Mesenteric fat pad (tissue), 1 donor: ENCODE measurements at places on chromosomes 5 and 9. TPM values are rescaled to one million over a fixed set of nuclear protein-coding genes. Genes with fewer than 3 reads are reported as not detected.

Gene PHF24
- total RNA-seq: 0.39 TPM

Gene TCF7
- total RNA-seq: 3.9 TPM

Gene ENHO
- total RNA-seq: not detected

Gene PRSS3
- total RNA-seq: not detected

Gene SH2D3C
- total RNA-seq: 28.1 TPM

Gene GGTA1
- total RNA-seq: 6.0 TPM

Gene NIPAL4
- total RNA-seq: not detected

Gene CAPSL
- total RNA-seq: not detected

Gene SPATA24
- total RNA-seq: 2.0 TPM

Gene SPINK1
- 3.7 TPM for total RNA-seq

GRCh38 chr5:151155775-151156506 is 1.6 kb downstream of the ANXA6 start:
- DNase-seq: no peak

DNA sequence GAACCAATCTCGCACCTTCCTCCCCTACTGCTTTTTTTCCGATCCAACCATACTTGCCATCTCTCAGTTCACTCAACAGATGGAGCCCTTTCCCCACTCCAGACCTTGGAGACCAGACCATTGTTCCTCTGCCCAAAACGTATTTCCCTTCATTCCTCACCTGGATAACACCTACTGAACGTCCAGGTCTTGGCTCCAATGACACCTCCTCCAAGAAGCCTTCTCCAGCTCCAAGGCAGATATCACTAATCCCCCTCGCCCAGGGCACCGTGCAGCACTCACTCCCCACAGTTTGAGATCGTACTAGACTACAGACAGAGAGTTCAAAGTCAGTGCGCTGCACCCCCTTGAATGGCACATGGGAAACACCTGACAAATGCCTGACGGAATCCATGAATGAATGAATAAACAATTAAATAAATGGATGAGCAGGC is 47.1 kb upstream of the AKNA start:
- peak; percentile 12 for DNase-seq

GRCh38 chr9:101027733-101028345 is 688 bp upstream of the PLPPR1 start:
- no peak for DNase-seq

- DNase-seq: no peak
These were observed 1201.2 kb upstream of the CDH6 start for GRCh38 chr5:29992248-29992647.

DNA sequence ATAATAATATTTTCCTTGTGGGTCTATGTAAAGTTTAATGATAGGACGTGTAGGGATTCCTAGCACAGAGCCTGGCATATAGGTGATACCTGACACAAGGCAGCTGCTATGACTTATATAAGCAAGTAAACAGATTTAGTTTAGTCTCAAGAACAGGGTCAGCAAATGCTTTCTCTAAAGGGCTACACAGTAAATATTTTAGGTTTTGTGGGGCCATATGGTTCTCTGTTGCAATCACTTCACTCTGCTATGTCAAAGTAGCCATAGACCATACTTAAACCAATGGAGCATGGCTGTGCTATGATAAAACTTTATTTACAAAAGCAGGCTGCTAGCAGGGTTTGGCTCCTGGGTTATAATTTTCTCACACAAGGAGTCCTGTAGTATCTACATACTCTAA is 204.8 kb upstream of the KLF4 start:
- no peak for DNase-seq

DNA sequence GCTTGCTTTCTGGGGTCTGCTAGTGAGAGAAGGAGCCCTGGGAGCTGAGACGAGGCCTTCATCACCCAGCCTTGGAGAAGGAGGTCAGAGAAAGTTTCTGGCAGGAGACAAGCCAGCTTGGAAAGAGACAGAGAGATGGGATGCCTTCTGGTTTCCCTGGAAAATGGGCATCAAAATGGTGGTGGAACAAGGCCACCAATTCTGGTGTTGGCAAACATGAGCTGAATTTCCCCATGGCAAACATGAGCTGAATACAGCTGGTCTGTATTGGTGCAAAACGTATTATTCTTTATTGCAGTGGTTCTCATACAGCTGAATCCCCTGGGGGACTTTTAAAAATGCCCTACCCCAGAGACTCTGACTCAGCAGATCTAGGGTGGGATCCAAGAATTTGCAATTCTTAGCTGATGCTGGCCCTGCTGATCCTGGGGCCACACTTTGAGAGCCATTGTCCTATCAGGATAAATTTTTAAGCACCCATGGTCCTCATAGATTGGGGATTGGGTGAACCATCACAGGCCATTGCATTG is 39.1 kb upstream of the S1PR3 start:
- DNase-seq: no peak

DNA sequence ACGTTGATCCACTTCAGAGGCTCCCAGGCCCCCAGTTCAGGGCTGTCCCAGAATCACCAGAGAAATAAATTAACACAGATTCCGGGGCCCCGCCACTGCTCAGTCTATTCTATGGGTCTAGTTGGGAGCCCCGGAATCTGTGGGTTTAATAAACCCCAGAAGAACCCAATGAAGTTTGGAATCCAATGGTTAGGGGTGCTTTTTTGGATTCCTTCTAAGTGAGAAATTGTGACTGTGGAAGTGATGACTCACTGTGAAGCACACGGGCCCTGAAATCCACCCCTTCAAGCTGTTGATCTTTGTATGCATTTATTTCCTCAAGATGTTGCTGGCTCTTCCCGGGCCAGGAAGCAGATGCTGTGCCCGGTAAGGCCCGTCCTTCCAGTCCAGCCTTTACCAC is 57.3 kb upstream of the SLC28A3 start:
- DNase-seq: no peak

- no peak for DNase-seq
These were observed 103.2 kb upstream of the ELL2 start for GRCh38 chr5:96064877-96065276.

GRCh38 chr5:9464478-9464877 is 81.4 kb downstream of the SEMA5A start:
- DNase-seq: no peak

DNA sequence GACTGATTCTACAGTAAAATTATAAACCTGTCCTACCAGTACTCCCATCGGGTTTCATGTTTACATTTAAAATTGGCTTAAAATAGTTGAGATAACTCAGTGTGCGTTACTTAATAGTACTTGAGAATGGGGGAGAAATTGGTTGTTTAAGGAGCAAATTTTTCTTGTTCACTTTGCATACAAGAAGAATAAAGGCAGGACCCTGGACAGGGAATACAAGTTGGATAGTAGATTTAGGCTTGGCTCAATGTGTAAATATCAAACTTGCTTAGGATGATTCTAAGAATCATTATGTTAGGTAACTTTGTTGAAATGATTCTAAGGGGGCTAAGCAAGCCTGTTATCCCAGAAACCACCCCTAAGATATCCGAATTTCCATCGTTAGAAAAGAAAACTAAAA is 448.4 kb upstream of the TLE4 start:
- no peak for DNase-seq

- no peak for DNase-seq
These were observed 6.3 kb upstream of the IRX2 start for GRCh38 chr5:2757563-2758351.

GRCh38 chr9:125744616-125745015 is 2.6 kb upstream of the PBX3 start:
- DNase-seq: no peak

DNA sequence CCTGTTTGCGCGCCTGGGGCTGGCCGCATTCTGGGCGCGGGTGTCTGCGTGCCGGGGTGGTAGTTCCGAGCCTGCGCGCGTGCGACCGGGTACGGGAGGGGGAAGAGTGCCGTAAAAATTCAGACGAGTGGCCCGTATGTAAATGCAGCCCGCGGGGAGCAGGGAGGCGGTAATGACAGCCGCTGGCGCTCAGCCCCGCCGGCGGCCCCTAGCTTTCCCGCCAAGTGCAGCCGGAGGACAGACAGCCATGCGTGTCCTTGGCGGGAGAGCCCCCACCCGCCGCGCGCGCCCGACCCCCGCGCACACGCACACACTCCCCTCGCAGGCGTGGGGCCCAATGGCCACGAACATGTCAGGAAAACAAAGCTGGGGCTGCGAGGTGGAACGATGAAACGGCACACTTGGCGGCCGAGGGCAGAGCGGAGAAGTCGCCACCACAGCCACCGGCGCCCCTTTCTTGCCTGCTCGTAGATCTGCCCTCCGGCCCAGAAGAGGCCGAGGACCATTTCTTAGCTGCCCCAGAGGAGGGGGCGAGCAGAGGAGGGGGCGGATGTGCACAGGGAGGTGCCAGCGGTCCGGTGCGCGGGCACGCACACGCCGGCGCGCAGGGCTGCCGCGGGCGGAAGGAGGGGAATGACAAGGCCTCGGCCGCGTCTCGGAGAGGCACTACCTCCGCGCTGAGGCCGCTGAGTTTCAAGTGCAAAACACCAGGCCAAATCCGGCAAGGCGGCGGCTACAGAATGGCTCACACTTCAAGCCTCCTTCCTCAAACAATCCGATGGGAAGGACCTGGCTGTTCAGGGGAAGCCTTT is 208.4 kb downstream of the MEF2C start:
- no peak for DNase-seq

DNA sequence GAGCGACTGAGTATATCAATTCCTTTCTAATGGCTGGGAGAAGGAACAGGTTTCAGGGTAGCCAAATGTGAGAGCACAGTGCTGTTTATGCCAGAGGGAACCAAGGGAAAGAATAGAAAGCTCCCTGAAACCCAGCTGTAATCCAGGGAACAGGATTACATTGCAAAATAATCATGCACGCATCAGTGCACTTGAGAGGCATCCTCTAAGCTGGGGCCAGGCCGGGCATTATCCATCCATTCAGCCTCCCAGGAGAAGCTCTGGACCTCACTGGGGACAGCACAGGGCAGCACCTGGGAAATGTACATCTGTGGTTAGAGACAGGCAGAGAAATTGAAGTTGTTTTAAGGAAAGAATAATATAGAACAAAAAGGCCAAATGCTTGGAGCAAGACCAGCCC is 72.7 kb downstream of the MTRR start:
- no peak for DNase-seq

- DNase-seq: no peak
These were observed 215.7 kb upstream of the OTULINL start for GRCh38 chr5:14365831-14366430.

GRCh38 chr9:80147866-80148265 is 576.1 kb downstream of the TLE4 start:
- no peak for DNase-seq

DNA sequence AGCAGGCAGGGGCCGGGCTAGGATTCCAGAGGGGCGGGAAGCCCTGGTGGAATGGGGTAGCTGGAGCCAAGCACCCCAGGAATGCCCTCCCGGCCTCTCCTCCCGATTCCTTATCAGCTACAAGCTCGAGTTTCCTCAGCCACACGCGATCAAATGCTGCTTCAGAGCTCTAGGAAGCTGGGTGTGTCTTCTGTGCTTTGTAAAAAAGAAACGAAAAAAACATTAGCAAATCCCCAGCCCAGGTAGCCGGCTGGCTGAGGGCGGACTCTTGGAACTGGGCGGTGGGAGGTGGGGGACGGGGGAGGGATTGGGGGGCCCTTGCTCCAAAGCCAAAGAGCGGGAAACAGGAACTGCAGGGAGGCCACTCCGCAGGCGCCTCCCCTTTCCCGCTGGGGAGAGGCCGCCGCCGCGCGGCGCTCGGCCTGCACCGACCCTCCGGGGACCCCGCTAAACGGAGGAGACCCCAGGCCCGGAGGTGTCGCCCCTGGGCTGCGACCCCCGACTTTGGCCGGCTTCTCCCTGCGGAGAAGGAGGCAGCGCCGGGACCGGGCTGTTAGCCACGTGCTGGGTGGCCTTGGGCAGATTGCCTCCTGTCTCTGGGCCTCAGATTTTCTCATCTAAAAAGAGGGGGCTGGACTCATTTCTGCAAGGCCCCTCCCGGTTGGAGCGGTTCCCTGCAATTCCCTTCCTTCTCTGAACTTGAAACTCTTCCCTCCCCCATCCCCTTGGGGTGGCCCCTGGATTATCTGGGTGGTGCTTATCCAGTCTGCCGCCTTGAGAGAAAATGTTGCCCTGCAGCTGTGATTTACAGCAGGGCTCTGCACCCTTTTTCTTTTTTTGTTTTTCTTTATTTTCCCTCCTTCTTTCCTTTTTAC is 40.9 kb upstream of the FABP6 start:
- no peak for DNase-seq

DNA sequence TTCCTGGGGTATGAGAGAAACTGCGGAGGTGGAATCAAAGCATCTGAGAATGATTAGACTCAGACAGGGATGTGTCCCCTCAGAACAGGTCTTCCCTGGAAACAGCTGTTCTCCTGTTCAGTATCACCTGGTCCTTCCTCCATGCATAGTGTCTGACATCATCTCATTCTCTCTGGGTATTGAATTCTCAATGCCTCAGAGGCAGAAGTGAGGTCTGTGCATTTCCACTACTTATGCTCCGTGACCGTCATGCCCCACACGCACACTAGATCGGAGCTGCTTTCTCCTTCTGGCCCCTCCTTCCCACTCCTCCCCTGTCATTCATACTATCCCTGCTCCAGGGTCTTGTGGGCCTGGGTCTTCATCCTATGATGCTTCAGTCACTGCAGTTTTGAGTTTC is 61.4 kb upstream of the DAB2IP start:
- no peak for DNase-seq

DNA sequence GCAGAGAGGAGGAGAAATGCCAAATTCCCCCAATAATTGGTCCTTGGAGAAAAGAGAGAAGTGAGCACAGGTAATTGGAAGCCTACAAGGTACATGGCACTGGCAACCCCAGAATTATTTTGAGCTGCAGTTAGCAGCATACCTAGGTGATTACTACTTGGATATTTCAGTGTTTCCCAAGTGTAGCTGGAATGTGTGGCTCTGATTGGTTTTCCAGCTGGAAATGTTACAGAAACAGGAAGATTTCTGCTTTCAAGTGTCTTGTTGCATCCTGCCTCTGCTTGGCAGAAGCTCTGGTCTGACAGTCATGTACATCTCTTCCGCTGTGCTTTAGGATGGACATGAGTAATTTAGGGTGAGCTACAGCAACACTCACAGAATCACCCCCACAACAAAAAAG is 262.1 kb downstream of the ENC1 start:
- DNase-seq: no peak

GRCh38 chr5:31361234-31361633 is 167.7 kb downstream of the CDH6 start:
- DNase-seq: no peak

DNA sequence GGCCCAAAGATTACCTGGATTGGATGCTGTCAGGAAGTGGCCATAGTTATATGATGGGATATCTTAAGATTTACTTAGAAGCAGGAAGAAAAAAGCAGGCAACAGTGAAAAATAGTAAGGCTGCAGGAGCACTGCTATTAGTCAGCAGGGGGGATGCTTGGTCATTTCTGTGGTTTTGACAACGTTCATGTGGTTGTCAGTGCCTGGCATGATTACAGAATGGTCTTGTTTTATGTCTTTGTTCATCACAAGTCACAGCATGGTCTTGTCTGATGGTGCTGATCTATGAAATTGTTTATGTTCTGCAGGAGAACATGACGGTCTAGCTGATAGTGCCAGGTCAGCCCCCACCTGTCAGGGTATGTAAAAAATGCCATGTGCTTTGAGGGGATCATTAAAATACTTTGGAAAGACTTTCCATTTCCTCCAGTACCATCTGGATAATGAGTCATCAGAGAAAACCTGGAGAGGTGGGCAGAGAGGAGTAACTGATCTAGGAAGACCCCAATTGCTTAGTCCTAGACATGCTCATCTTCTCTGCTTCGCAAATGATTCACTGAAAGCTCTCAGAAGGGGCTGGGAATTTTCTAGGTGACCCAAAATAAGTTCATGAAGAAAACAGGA is 48.5 kb downstream of the PLGRKT start:
- no peak for DNase-seq

GRCh38 chr5:82164977-82165713 is 113.0 kb downstream of the RPS23 start:
- no peak for DNase-seq

GRCh38 chr9:19937121-19937520 is 148.3 kb upstream of the SLC24A2 start:
- no peak for DNase-seq

GRCh38 chr9:127652733-127653132 is 40.7 kb downstream of the STXBP1 start:
- DNase-seq: no peak
